ENCODE measurements at places on chromosomes 3 and 15.
A peak's percentile ranks its signal among the peaks of the same experiment; 100 is the strongest.

DNA sequence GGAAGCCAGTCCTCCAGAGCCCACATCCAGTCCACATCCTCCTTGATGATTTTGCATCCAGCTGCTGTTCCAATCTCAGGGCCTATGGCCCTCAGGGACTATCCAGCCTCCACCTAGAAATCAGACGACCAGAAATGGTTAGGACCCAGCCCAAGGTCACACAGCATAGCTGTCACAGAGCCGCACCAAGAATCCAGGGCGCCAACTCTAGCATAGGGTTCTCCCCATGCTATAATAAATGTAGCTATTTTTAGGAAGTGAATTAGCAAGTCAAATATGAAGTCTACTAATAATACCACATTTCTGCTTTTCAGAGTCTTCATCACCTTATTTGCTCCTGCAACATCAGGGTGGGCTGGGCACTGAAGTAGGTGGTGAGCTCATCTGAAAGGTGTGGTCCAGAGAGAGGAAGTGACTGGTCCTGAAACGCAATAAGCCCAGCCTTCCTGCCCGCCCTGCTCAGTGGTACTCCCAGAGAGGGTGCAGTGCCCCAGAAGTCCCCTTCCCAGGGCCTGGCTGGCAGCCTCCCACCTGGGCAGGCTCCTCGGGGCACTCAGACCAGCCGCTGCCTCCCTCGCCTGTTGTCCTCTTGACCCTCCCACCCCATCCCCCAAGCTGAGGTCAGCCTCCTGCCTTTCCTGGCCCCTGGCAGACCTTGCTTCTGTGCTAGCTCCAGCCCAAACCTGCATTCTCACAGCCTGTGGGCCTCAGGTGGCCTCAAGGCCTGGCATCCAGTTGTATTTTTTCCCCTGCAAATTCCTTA, 17.6 kb upstream of the CYP11A1 start:
- DNase-seq, result no peak

DNA sequence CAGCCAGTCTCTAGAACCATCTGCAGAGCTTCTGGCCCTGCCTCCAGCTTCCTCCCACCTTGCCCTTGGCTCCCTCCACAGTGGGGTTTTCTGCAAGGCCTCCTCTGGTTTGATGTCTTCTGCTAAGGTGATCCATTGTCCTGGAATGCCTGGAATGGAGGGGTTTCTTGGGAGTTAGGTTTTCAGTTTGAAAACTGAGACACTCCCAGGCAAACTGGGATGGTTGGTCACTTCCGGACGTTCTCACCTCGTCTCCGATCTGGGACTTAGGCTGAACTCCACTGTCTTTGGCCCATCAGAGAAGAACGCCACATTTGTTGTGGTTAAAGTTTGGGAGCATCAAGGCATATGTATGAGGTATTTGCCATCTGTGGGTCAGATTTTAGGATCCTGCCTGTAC, 77.4 kb upstream of the KLHL25 start:
- no peak for DNase-seq

- DNase-seq, result no peak
These were observed 26.3 kb downstream of the B3GNT5 start for GRCh38 chr3:183279371-183279770.

DNA sequence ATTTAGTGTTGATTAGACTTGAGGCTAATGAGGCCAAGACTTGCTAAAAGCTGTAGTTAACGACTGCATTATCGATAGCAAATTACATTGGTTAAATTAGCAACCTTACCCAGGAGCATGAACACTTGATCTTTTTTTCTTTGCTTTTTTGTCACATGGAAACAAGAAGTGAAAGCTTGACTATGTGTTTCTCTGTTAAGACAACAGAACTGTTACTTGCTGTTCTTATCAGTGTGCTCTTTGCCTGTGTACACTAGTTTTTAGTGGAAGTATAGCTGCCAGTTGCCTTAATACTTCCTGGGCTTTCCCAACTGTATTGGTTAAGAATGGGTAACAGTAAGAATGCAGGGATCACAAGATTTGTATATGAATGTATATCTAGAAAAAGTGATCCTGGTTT, 625.5 kb downstream of the NAALADL2 start:
- DNase-seq, result no peak

DNA sequence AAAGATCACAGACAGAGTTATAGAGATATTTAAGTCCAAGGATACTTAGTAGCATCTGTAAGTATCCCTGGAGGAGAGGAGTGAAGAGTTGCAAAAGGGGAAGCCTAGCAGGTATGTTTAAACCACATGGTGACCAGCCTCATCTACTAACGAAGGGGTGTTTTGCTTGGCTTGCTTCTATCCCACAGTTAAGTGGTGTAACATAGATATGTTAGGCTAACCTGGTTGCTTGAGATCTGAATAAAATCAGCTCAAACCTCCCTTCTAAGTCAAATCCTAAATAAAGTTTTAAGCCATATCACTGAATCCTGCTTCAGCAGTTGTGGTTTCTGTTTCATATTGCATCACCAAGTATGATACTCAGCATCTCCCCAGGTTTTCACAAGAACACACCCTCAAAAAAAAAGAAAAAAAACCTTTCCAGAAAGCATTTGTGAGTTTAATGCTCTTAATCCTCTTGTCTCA, 880.2 kb downstream of the ROBO1 start:
- no peak for DNase-seq

DNA sequence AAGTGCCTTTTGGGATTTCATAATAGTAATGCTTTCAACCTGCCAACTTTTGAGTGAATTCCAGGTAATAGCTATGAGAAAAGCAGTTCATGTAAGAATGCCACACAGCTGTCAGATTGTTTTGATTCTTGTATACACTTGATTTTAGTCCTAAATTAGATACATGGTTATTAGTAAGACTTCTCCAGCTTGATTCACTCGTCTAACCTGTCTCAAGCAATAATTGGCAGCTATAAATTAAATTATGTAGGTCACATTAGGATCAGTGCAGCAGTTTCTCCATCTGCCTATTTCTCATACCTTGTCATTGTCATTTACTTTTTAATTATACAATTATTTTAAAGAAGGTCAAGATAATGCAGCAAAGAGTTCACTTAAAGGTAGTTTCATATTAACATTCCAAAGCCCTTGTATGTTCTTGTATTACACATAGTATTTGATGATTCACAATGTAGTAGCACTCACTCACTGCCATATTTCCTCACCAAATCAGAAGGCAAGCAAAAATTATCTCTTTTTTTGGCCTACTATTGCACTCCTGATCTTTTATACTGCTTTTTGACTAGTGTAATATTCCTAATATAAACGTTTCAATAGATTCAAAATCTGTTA, 10.9 kb upstream of the CRYBG3 start:
- DNase-seq, result no peak

- no peak for DNase-seq
These were observed 55.2 kb downstream of the CMSS1 start for GRCh38 chr3:99872923-99873254.

DNA sequence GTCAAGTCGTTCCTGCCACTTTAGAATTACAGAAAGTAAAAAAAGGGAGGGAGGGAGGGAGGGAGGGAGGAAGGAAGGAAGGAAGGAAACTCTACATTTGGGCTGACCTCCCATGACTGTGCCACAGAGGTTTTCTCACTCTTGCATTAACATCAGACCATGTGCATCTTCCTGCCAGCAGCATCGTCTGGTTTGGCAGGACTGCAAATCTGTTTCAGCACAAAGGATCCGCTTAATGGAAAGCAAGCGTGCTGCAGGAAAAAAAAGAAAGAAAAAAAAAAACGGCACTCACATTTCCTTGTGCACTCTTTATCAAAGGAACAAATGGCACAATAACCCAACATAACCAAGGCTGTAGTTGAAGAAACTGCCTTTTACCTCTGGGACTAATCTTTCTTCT, 148.8 kb upstream of the HES1 start:
- DNase-seq, result no peak

DNA sequence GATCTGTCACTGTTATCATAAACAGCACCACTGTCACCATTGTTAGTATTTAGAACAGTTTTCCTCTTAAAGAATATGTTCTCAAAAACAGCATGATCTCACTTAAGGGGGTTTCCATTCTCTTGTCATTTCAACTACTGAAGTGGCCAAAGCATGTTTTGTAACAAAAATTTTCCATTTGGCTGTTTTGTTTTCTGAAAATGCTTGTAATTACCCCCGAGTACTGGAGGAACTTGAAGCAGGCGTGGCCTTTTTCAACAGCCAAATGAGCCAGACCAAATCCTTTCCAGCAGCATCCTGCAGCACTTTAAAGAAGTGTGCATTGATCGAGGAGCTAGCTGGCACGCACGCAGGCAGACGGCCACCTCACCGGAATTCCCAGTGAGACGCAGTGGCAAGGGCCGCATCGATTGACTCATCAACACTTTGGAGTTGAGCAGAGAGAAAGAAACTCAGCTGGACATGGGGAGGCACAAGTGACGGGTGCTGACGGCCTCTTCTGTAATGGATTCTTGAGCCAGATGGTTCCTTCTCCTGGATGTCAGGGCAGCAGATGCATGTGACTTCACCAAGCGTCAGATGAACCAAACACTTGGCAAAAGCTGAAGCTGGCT, 234.3 kb upstream of the IGF1R start:
- no peak for DNase-seq

DNA sequence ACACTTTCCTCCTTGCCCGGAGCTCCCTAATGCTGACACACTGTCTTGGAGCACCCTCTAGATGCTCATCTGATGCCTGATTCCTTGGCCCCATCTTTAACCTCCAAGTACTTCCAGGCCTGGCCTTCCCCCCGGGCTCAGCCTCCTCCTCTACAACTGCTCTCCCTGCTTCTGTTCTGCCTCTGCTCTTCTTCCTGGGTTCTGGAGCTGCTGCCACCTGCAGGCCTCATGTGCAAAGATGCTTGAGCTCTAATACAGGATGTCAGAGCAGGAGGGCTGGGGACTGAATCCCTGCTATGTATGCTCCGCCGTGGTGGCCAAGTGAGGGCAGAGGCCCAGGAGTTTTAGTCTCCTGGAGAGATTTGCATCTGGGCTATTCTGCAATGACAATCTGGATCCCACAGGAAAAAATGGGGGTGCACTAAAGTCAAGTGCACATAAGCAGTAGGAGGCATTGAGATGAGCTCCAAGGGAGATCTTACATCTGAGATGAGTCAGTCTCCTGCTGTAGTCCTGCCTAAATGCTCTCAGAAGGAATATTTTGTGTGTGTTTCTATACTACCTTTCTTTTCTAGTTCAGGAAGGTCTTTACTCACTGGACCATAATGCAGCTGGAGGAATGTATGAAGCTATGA, 296.3 kb downstream of the UACA start:
- DNase-seq, result no peak

DNA sequence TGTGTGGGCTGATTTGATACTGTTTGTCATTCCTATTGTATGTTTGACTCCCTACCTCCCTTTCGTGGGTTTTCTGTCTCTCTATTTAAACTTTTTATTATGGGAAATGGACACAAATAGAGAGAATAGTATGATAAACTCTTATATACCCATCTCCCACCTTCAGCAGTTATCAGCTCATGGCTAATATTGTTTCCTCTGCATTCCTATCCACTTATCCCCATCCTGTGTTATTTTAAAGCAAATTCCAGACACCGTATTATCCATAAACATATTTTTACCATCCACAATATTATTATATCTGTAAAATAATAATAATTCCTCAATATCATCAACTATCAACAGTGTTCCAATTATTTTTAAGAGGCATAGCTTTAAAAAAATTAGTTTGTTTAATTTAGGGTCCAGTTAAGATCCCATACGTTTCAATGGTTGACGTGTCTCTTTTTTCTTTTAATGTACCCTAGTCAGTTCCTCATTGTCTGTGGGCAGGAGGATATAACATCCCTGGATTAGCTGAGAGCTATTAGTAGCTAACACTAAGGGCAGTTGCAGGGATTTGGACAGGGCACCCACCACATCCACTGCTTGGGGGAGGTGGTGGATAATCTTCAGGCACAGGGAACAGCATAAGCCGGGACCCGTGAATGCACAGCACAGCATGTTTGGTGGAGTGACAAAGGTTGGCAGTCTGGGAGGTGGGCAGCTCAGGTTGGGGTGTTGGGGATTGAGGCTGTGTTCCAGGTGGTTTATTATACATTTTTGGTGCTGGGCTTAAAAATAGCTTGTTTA, 23.5 kb downstream of the PLCL2 start:
- DNase-seq, result no peak

DNA sequence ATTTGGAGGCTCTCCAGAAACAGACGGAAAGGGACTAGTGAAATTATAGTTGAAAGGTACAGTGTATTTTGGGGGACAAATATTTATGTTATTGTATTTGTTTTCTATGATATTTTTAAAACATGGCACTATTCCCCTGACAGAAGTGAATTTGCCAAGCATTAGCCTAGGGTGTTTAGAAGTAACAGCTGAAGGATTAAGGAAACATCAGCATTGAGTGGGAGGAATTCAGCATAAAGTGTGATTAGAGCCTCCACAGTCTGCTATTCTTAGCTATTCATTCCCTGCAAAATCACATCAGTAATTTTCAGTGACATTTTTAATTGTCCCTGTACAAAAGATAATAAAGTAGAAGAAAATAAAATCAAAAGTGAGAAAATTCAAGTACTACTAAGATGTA, 231.4 kb downstream of the ROBO2 start:
- DNase-seq, result no peak

- DNase-seq, result no peak
These were observed 16.6 kb downstream of the SSUH2 start for GRCh38 chr3:8627949-8628348.

DNA sequence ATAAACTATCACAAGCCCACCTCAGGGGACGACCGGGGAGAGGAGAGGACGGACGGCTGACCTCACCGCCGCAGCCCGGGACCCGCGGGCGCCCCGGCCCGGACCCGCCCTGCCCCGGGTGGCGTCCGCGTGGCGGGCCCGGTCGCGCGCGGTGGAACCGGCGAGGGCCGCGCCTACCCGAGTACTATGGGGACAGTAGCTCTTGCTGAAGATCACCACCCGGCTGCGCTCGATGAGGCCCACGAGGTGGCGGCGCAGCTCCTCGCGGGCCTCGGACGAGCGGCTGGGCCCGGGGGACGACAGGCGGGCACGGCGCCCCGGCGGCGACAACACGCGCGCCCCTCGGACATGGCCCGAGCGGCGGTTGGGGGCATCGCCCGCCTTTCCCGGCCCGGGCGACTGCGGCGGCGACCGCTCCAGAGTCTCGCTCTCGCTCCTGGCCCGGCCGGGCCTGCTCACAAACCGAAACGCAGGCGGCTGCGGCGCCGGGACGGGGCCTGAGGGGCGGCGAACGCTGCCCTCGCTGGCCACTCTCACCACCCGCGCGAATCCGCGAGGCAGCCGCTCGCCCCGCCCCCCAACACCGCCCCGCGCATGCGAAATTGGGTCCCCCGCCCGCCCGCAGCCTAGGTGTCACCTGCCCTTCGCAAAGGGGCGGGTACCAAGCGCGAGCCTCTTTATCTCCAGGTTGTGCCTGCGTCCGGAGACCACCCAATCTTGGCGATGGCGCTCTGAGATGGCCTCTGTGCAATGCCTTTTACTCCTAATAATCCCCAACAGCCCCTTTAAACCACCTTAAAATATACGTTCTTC, at the start of gene TXNRD3:
Gene TXNRD3, minus strand, starts transcription at position 554 of the 813 bp plus-strand sequence.
- peak; percentile 33 for DNase-seq

- DNase-seq, result no peak
These were observed 200.4 kb downstream of the CDIN1 start for GRCh38 chr15:36779744-36780408.

- no peak for DNase-seq
These were observed 387.0 kb upstream of the PROK2 start for GRCh38 chr3:72171946-72172345.

Data from NCI-H2081 treated with DMSO at 0.1 percent for 48 hours (cell line).